ENCODE measurements at places on chromosomes 7 and 10.

DNA sequence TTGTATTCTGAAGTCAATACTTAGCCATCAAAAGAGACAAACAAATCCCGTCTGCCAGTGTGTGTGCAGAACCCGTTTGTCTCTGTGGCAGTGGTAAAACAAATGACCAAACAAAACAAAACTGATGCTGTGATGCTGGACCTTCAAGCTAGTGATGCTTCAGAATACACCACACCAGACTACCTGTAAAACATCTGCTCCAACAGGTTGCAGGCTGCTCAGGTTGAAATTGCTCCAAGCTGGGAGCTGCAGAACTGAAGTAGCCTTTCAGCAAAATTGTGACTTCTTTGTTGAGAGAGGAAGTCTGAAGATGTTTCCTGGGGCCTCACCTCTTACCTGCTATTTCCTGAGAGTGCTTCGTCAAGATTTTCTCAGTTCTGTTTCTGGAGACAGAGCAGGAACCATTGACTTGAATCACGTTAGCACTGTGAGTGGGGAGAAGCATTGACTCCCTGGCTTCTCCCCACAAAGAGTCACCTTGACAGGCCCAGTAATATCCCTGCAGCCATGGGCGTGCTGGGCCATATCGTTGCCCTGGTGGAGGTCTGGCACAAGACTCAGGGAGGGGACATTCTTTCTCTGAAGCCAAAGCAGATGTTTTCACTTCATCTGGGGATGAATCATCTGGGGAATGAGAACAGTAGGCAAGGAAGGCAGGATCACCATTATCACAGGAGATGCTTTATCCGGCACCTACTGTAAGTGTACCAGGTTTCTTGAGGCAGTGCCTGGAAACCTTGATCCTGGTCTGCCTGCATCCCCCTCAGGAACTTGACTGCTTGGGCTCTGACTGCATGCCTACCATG is 80.2 kb downstream of the RBM20 start:
- DNase-seq, result no peak

DNA sequence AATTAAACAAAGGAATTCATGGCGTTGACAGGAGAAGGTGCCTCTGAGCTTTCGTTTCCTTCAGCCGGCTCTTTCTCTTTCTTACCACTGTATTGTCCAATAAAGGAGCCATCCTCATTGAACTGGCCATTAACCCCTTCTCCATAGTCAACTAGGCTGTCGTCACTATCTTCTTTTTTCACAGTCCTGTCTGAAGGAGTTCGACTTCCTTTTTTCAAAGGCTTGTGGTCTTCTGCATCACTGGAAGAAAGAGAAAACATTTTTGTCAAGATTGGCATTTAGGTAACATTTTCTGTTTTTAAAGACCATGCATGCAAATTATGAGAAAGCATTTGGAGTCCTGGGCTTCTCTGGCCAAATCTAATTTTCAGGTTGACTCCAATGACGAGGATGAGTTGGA is 19.7 kb upstream of the LAMB4 start:
- DNase-seq, result no peak

- DNase-seq, result peak; percentile 16
Observed at GRCh38 chr10:119166564-119166963, 1.1 kb upstream of the SFXN4 start.

DNA sequence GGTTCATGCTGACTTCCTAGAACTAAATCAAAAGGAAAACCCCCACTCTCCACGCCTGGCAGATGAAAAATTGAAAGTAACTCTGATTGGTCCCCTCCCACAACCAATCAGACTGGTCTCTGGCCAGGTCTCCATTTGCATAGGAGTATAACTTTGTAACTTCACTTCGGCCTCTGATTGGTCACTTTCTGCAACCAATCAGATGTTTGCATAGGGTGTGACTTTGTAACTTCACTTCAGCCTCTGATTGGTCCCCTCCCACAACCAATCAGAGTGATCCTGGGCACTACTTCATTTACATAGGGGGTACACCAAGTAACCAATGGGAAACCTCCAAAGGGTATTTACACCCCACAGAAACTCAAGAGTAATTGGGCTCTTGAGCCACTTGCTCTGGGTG is 306.6 kb upstream of the PFKP start:
- DNase-seq, result no peak

GRCh38 chr10:79320820-79321493 is 26.3 kb upstream of the PPIF start:
- peak; percentile 63 for DNase-seq

DNA sequence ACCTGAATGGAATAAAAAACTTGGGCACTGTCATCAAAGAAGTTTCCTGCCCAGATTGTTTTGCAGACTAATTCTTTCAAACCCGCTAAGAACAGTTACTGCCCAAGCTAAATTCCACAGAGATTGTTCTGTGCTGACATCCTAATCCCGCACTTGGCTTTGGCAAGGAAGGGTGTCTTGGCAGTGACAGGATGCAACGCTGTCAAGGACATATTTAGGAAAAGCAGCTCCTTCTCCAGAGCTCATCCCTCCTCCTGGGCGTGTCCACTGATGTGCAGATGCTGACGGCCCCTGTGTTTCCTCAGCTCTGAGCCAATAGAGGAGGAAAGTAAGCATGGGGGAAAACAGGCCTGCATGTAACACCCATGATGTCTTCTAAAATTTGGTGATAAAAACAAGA is 74.2 kb downstream of the EEPD1 start:
- DNase-seq, result no peak

DNA sequence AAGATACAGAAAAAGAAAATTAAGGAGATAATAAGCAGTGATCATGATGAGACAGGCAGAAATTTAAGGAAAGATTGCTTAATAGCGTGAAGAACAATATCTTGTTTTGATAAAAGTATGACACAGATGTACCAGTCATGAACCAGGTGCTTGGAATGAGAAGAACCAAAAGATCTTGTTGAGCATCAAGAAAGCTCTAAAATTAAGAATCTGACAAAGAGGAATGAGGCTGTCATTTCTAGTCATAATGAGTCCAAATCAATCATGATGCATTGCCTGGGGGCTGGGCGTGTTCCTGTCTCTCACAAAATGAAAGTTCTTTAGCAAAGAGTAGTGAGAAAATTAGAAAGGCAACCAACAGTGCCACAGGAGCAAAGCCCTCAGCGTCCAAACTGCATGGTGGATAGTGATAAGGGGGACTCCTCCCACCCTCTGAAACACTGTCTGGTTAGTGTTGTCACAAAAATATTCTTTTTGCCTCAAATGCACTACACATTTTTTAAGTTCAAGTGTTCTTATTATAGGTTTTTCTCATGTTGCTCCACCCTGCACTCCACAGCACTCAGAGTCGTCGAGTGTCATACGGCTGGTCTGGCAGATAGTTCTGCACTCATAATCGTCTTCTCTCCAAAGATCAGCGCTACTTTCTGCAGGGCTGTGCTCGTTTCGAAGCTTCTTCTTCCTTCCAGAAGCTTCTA is 439.6 kb downstream of the TNS3 start:
- DNase-seq, result no peak

DNA sequence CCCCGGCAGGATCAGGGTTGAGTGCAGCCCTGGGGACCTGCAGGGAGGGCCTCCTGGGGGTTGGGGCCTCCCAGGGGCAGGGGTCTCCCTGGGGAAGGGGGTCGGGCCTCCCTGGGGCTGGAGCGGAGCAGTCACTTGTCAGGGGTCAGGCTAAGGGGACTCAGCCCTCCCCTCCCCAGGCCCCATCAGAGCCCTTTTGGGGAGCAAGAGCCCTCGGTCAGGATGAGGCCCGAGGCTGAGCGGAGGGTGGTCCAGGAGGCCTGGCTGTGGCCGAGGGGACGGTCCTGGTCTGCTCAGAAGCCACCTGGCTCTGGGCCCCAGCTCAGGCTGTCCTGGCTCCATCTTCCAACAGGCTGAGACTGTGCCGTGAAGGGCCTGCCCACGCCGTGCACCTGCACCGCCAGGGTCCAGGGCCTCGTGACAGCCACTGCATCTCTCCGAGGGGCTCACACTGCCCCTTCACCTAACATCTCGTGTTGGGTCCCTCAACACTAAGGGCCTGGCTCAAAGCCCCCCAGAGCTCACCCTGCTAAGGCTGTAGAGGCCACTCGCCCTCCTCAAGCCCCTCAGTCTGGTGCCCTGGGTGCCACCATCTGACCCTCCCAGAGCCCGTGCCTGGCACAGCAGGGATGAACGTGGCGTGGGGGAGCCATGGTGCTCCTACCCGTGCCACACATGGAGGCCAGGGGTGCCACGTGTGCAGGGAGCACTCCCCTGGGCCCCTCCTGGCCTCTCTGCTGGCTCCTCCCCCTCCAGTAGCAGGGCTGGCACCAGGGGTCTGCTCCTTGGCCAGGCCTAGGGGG is 12.9 kb downstream of the BHLHA15 start:
- no peak for DNase-seq

DNA sequence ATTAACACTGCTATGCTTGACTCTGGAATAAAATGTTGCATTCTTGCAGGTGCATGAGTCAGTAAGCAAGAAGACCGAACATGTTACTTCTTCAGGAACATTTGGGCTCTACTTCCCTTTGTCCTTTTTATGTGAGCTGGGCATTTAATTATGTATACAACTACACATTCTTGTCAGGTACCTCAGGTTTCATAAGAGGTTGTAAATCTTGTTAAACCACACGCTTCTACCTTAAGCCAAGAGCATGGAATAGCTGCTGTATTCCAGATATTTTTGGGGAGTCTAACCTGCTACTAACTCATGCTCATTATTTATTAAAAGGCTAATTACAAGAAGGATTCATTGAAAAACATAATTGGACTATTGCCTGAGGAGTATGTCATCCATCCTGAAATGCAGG is 414.2 kb upstream of the KLF6 start:
- DNase-seq, result no peak

DNA sequence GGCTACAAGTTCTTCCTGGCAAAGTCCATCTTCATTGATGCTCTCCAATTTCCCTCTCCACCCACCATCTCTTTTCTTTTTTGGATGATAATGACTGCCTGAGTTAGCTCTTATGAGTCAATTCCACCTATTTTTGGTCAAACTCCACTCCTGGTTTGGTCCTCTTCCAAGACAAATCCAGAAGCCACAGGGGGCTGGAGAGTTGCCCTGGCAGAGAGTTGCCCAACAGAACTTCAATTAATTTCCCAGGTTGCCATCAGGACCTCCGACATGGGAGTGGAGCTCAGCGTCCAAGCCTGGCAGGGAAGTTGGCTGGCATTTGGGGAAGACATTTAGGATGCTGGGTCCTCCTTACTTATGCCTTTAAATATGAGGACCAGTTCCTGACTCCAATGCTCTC is 29.2 kb upstream of the KCNMA1 start:
- DNase-seq, result peak; percentile 51

DNA sequence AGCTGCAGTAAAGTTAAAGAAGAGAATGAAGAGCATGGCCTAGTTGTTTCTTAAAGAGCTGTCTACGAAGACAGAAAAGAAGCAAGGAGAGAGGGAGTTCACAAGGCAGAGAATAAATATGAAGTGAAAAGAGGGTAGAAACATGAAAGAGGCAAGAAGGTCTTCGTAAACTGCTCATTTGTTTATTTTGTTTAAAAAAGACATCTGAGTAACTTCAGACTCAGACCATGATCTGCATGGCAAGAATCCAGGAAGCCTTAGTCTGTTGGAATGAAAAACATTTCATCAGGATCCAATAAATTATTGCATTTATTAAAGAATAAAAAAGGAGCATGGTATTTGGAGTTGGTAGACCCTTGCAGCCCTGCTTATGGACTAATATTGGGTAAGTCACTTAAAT is 151.1 kb downstream of the SEM1 start:
- DNase-seq, result no peak

GRCh38 chr10:91238191-91238590 is 17.7 kb downstream of the PCGF5 start:
- DNase-seq, result no peak

- DNase-seq, result no peak
Observed at GRCh38 chr10:790821-791551, 101.5 kb upstream of the DIP2C start.

- DNase-seq, result no peak
Observed at GRCh38 chr10:70549351-70549961, 53.1 kb downstream of the PRF1 start.

- DNase-seq, result no peak
Observed at GRCh38 chr10:93054486-93054885, 6.1 kb upstream of the CYP26C1 start.

GRCh38 chr10:79298403-79299244 is 48.6 kb upstream of the PPIF start:
- no peak for DNase-seq

DNA sequence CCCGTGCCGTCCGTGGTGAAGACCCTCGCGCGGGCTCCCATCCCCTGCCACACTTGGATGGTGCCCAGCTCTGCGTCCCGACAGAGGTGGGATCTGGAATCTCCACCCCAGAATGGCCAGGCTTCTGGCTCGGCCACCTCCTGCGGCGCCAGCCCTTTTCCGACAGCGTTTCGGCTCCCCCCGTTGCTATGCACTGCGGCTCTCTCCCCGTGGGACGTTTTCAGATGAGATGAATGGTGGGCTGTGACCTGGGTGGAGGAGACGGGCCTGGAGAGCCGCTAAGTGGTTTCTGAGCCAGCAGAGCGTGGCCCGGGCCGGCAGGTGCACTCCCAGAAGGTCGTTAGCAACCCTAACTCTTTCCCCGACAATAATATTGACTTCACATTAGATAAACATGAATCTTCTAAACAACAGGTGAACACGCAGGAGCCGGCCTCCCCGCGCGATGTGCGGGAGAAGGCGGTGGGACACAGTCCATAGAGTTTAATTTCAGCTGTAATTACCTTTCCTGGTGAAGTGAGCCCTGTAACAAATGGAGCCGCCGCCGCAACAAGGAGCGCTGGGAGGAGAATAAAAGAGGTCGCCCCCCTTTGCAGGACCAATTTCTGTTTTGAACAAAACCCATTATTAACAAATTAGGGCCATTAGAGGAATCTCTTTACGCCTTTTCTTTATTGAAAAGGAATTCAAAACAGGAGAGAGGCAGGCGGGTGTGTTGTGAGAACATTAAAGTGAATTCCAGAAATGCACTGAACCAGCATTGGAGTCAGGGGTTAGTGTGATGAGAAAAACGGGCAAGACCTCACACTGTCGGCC is 294.3 kb upstream of the PFKP start:
- DNase-seq, result no peak

GRCh38 chr7:47493976-47494911 is 87.7 kb downstream of the TNS3 start:
- no peak for DNase-seq

GRCh38 chr10:130363899-130364445 is 227.8 kb downstream of the GLRX3 start:
- DNase-seq, result no peak

- no peak for DNase-seq
Observed at GRCh38 chr7:44914992-44915607, 29.8 kb upstream of the PURB start.

DNA sequence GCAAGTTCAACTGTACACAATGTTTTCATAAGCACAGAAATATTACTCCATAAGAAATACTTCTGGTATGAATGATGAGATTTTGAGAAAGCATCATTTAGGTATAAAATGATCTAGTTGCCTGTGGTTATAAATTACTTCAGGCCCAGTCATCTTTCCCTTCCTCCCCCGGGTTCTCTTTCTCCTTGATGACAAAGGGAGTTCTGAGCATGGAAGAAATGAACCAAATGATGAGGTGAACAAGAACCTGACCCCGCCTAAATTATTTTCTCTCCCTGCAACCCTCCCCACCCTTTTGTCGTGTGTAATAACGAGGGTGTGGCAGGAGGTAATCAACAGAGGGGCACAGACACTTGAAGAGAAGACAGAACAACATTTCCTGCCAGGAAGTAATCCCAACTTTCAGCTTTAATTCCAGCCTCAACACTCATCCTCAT is 319.6 kb upstream of the SP8 start:
- no peak for DNase-seq

GRCh38 chr7:40604601-40605438 is 470.0 kb downstream of the SUGCT start:
- peak; percentile 73 for DNase-seq

All from cerebellar cortex (tissue), 1 donor.